ENCODE measurements at places on chromosomes 6 and 20. TPM values are rescaled to one million over a fixed set of nuclear protein-coding genes. Genes with fewer than 3 reads are reported as not detected.

DNA sequence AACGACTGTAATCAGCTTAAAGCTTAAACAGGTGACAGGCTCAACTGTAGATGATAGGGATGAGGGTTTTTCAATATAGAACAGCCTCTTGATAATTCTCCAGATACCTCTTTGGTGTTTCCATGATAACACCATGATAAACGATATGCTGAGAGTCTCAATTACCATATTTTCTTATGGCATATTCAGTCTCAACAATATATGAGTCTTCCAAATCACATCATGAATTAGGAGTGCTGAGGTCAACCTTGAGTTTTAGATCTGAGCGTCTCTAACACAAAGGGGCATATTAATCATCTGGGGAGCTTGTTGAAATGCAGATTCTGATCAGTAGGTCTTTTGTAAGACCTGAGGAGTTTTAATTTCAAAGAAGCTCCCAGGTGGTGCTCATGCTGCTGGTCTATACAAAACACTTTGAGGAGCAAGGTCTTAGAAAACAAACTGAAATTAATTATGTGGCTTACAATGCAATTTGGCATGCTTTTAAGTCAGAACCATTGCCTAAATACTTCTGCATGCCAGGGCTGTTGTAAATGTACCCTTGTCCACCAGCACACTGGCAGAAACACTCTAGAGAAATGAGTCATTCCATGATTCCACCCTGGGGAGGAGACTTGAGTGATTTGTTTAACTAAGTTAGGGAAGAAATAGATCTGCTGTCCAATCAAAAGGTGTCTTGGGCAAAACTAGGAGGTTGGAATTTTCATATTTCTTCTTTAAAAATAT is 49.6 kb downstream of the PTCHD4 start:
- H3K27me3 ChIP-seq: no peaks in the 10 kb centered on the region
- H3K36me3 ChIP-seq: no peaks in the 10 kb centered on the region
- H3K27ac ChIP-seq: no peak overlapping the region
- H3K4me3 ChIP-seq: no peak overlapping the region
- H3K4me1 ChIP-seq: no peaks in the 10 kb centered on the region

- H3K4me1 ChIP-seq: no peaks in the 10 kb centered on the region
- no peak for DNase-seq
- H3K4me3 ChIP-seq: no peak overlapping the region
Measured at GRCh38 chr6:44305200-44305725, 7.9 kb downstream of the AARS2 start.

GRCh38 chr6:148855744-148856143 is 108.9 kb downstream of the UST start:
- no peaks in the 10 kb centered on the region for H3K36me3 ChIP-seq
- no peak for DNase-seq
- H3K27me3 ChIP-seq: no peaks in the 10 kb centered on the region
- no peak overlapping the region for H3K27ac ChIP-seq

DNA sequence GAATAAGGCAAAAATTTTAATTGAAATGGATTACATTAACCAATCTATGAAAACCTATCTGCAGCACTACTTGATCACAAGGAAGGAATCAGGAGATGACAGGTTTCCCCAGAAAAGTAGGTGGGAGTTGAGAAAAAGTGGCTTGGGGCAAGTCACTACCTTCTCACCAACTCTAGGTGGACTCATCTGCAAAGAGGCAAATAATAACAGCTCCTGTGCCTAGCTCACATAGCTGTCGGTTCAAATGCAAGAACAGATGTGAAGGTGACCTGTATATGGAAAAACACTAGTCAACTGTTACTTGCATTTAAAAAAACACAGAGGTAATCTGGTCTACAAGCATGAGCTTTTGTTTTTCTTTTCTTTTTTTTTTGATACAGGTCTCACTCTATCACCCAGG is 67.2 kb downstream of the POPDC3 start:
- H3K36me3 ChIP-seq: peaks cover 40% of the 10 kb centered on the region
- H3K27ac ChIP-seq: no peak overlapping the region
- no peak overlapping the region for H3K4me3 ChIP-seq
- no peak for DNase-seq
- no peaks in the 10 kb centered on the region for H3K4me1 ChIP-seq
- H3K27me3 ChIP-seq: no peaks in the 10 kb centered on the region

- H3K27me3 ChIP-seq: no peaks in the 10 kb centered on the region
- H3K36me3 ChIP-seq: no peaks in the 10 kb centered on the region
- no peak for DNase-seq
- H3K27ac ChIP-seq: no peak overlapping the region
- H3K4me1 ChIP-seq: no peaks in the 10 kb centered on the region
Measured at GRCh38 chr20:42581311-42581710, 608.4 kb downstream of the PTPRT start.

- H3K27ac ChIP-seq: no peak overlapping the region
- H3K4me3 ChIP-seq: no peak overlapping the region
- H3K36me3 ChIP-seq: no peaks in the 10 kb centered on the region
Measured at GRCh38 chr6:157436944-157437336, 56.0 kb downstream of the ZDHHC14 start.

- no peak overlapping the region for H3K27ac ChIP-seq
- H3K27me3 ChIP-seq: no peaks in the 10 kb centered on the region
- no peak for DNase-seq
- no peaks in the 10 kb centered on the region for H3K4me1 ChIP-seq
Measured at GRCh38 chr6:167398214-167399050, 73.5 kb downstream of the TTLL2 start.

TTLL9 gene
- not detected for total RNA-seq

DNA sequence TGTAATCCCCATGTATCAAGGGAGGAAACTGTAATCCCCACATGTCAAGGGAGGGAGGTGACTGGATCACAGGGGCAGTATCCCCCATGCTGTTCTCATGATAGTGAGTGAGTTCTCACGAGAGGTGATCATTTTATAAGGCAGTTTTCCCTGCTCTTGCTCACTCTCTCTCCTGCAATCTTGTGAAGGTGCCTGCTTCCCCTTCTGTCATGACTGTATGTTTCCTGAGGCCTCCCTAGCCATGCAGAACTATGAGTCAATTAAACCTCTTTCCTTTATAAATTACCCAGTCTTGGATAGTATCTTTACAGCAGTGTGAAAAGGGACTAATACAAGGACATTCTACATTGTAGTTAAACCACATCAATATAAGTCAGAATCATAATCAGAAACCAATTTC is 112.4 kb downstream of the BTBD9 start:
- no peak overlapping the region for H3K4me3 ChIP-seq
- no peaks in the 10 kb centered on the region for H3K27me3 ChIP-seq

DNA sequence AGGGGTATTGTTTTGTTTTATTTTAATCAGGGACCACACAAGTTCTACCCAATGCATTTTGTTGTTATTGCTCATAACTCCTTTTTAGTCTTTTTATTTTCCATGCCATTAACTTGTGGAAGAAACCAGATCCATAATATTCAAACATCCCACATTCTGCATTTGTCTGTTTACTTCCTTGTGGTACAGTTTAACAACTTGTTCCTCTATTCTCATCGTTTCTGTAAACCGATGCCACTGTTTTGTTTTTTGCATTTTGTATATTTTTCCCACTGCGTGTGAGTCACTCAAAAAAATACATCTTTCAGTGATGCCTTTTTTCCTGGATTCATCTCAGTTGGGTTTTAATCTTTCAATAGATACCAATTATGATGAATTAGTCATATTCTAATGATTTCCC is 22.3 kb downstream of the SF3B5 start:
- H3K4me1 ChIP-seq: no peaks in the 10 kb centered on the region
- H3K4me3 ChIP-seq: no peak overlapping the region
- DNase-seq: no peak
- no peaks in the 10 kb centered on the region for H3K36me3 ChIP-seq
- H3K27me3 ChIP-seq: no peaks in the 10 kb centered on the region
- no peak overlapping the region for H3K27ac ChIP-seq

- H3K27me3 ChIP-seq: no peaks in the 10 kb centered on the region
- H3K4me1 ChIP-seq: no peaks in the 10 kb centered on the region
- no peak for DNase-seq
- no peak overlapping the region for H3K4me3 ChIP-seq
- H3K27ac ChIP-seq: no peak overlapping the region
- H3K36me3 ChIP-seq: no peaks in the 10 kb centered on the region
Measured at GRCh38 chr20:43724383-43724782, 2.4 kb downstream of the GTSF1L start.

DNA sequence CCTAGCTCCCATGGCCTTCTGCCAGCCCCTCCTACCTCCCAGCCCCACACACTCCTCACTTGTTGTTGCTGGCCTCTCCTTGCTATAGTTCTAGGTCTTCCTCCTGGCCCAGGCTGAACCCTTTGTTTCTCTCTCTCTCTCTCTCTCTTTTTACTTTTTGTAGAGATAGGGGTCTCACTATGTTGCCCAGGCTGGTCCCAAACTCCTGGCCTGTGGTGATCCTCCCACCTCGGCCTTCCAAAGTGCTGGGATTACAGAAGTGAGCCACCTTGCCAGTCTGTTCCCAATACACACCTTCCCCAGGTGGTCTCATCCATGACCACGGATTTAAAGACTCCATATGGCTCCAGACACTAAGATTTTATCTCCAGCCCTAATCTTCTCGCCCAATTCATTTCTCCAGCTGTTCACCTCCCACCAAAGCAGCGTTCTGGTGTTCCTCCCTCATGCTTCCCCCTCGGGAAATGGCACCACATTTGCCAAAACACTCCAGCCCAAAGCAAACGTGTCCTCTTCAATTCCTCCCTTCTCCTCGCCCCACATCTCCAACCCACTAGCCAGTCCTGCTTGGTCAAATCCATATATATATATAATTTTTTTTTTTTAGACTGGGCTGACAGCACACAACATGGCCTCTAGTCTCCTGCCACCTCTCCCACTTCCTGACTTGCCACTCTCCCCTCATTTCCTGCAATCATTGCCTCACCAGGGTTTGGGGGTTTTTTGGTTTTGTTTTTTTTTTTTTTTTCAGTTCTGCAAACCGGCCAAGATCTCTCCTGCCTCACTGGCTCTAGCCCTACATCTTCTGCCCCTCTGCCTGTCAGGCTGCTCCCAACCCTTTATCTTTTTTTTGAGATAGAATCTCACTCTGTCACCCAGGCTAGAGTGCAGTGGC is 104.4 kb downstream of the NCR2 start:
- H3K27me3 ChIP-seq: no peaks in the 10 kb centered on the region
- H3K36me3 ChIP-seq: no peaks in the 10 kb centered on the region
- H3K4me3 ChIP-seq: no peak overlapping the region
- no peak for DNase-seq
- peaks cover 23% of the 10 kb centered on the region for H3K4me1 ChIP-seq

GPR63 gene
- 0.83 TPM for total RNA-seq

- H3K27me3 ChIP-seq: no peaks in the 10 kb centered on the region
- no peaks in the 10 kb centered on the region for H3K36me3 ChIP-seq
- peak overlapping the region; percentile 2 for H3K27ac ChIP-seq
- peaks cover 90% of the 10 kb centered on the region for H3K4me1 ChIP-seq
- H3K4me3 ChIP-seq: no peak overlapping the region
Measured at GRCh38 chr20:50920997-50921396, 10.2 kb downstream of the ADNP start.

DNA sequence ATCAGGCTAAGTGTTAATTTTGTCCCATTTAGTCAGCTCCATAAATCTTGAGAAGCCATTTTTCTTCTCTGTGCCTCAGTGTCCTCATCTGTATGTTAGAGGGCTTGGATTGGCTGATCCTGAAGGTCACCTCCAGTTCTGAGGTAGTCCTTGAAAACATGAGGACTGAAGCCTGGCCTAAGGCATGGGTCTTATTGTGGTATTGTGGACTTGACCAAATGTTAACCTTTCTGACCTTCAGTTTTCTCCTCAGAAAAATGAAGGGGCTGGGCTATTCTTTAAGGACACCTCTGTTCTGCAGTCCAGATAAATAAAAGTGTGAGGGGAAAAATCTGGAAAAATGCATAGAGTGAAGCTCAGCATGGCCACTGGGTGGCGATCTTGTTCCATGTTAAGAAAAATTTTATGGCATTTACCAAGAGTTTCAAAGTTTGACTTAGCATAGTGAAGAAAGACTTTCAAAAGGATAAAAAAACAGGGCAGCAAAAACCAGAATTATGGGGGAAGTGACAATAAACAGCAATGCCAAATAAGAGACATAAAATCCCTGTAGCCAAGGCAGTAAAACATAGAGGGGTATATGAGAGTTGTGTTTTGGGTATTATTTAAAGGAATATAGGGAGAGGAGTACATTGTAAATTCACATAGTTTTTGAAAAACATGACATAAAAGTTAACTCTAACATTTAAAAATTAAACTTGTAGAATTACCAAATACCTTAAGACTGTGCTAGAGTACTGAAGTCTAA is 13.2 kb upstream of the TFB1M start:
- no peak overlapping the region for H3K27ac ChIP-seq
- no peaks in the 10 kb centered on the region for H3K27me3 ChIP-seq

- peaks cover 9% of the 10 kb centered on the region for H3K36me3 ChIP-seq
- H3K4me3 ChIP-seq: no peak overlapping the region
- DNase-seq: no peak
- H3K4me1 ChIP-seq: peaks cover 6% of the 10 kb centered on the region
- no peaks in the 10 kb centered on the region for H3K27me3 ChIP-seq
- no peak overlapping the region for H3K27ac ChIP-seq
Measured at GRCh38 chr6:10630178-10630577, 64.2 kb downstream of the C6orf52 start.

GRCh38 chr20:20755674-20756319 is 43.4 kb upstream of the RALGAPA2 start:
- no peak overlapping the region for H3K4me3 ChIP-seq
- H3K27ac ChIP-seq: no peak overlapping the region
- no peaks in the 10 kb centered on the region for H3K27me3 ChIP-seq

DNA sequence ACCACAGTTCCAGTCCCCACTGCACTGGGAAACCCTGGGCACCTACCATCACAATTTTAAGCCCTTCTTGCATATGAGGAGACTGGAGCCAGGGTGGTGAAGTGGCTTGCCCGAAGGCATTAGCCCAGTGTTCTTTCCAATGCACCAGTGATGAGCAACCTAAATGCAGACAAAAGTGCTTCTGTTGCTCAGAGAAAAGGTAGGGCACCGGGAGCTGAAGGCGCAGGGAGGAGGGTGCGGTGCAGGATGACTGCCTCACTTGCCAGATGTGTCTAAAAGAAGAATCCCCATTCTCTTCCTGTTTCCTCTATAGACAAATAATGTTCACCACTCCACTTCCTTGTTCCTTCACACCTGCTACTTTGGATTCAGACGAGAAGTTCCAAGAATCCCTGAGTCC is 86.5 kb downstream of the QRSL1 start:
- no peak for DNase-seq
- no peaks in the 10 kb centered on the region for H3K36me3 ChIP-seq
- H3K4me3 ChIP-seq: no peak overlapping the region
- H3K27ac ChIP-seq: no peak overlapping the region
- H3K4me1 ChIP-seq: no peaks in the 10 kb centered on the region

DNA sequence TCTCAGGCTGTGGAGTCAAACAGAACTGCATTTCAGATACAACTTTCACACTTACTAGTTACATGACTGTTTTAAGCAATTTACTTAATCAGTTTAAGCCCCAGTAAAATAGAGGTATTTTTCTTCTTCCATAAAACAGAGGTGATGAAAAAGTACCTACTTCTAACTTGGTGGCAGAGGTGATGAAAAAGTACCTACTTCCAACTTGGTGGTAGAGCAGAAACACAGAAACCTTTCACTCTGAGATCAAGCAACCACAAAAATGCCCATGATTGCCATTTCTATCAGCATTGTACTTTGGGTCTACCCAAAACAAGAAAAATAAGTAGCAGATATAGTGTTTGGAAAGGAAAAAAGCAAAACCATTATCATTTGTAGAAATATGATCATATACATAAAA is 148.7 kb downstream of the OPRM1 start:
- no peak overlapping the region for H3K4me3 ChIP-seq
- DNase-seq: no peak
- no peaks in the 10 kb centered on the region for H3K36me3 ChIP-seq

RBPJL gene
- not detected for total RNA-seq

ARMC2 gene
- total RNA-seq: 2.1 TPM

- DNase-seq: no peak
- peaks cover 4% of the 10 kb centered on the region for H3K36me3 ChIP-seq
- no peaks in the 10 kb centered on the region for H3K4me1 ChIP-seq
- H3K27me3 ChIP-seq: no peaks in the 10 kb centered on the region
Measured at GRCh38 chr6:78896227-78896626, 28.9 kb downstream of the IRAK1BP1 start.
